ENCODE measurements at places on chromosomes 7 and 10.

- no peak for DNase-seq
Observed at GRCh38 chr7:37442268-37442667, 6.4 kb downstream of the ELMO1 start.

- no peak for DNase-seq
Observed at GRCh38 chr7:79723833-79724618, 270.6 kb upstream of the MAGI2 start.

DNA sequence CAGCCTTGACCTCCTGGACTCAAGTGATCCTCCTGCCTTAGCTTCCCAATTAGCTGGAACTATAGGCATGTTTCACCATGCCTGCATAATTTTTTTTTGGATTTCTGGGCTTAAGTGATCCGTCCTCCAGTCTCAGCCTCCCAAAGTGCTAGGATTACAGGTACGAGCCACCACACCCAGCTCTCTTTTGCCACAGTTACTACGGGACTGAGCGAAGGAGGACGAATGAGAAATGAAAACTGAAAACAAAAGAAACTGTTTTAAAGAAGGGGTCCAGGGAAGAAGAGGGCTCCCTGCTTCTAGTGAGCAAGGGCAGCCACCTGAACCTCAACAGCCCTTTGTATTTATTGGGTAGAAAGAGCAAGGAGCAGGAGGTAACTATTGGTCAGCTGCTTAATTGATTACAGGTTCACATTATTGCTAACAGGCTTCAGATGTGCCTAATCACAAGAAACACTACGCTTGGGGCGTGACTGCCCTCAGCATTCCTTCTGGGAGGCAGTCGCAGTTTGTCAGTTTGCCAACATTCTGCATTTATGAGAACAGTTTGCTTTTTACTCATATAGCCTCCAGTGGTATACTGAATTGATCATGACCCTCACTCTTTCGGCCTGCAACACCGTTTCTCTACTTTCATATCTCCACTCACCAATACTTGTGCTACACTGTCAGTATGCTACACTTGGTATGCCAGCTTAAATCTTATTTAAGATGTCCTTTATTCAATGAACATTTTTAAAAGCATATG, 676.8 kb downstream of the DNAJB9 start:
- no peak for DNase-seq

DNA sequence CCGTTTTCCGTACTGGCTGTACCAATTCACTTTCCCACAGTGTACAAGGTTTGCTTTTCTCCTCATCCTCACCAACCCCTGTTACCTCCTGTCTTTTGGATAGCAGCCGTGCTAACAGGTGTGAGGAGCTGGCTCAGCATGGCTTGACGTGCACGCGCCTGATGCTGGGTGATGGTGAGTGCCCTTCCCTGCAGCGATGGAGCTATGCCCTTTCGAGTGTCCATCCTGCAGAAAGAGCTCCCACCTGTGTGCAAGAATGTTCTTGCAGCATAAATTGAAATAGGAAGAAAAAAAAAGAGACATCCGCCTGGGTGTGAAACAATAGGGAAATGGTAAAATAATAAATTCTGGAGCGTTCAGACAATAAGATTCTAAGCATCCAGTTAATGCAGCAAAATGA, 9.5 kb upstream of the UBE3C start:
- no peak for DNase-seq

- no peak for DNase-seq
Observed at GRCh38 chr10:80900661-80901060, 363.0 kb downstream of the SH2D4B start.

GRCh38 chr10:34786464-34786863, 28.6 kb downstream of the PARD3 start:
- no peak for DNase-seq

GRCh38 chr7:111264981-111265380, 174.1 kb downstream of the LRRN3 start:
- DNase-seq, result no peak

GRCh38 chr7:47441796-47442604, 139.9 kb downstream of the TNS3 start:
- no peak for DNase-seq

DNA sequence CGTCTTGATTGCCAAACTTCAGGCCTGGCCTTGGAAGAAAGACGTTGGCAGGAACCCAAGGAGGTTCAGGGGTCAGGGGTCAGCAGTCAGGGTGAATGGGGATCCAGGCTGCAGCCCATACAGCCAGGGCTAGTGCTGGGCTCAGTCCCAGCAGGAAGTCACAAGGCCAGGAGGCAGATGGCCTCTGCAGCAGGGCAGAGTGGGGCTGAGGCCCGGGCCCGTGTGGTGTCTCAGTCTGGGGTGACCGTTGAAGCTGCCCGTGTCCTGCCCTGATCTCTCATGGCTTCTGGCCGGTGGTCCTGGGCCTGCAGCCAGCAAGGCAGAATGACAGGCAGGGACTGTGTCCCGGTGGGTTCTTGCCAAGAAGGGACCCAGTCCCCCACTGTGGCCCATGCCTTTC, 26.6 kb upstream of the PURB start:
- DNase-seq, result no peak

DNA sequence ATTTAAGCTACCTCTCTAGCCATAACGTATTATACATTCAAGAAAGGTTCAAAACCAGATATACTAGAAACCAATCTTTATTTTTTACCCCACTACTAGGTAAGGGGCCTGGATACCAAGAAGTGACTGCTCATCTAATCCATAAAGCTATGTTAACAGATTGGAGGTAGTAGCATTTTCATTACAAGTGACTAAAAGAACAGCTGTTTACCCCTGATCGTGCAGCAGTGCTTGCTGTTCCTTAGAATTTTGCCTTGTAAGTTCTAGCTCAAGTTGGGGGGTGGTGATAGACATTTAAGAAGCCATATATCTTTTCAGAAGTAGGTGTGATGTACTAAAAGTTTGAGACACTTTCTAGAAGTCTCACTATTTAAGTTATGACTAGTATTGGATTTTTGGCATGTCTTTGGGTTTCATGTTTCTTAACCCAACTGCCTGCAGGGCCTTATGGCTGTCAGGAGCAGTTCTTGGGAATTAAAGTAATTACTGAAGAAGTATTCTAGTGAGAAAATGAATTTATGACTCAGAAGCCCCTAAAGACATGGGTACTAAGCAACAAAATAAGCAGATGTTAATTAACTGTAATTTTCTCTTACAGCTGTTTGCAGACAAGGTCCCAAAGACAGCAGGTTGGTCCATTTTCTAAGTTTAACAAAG, 2.3 kb downstream of the PPIA start:
- DNase-seq, result no peak

DNA sequence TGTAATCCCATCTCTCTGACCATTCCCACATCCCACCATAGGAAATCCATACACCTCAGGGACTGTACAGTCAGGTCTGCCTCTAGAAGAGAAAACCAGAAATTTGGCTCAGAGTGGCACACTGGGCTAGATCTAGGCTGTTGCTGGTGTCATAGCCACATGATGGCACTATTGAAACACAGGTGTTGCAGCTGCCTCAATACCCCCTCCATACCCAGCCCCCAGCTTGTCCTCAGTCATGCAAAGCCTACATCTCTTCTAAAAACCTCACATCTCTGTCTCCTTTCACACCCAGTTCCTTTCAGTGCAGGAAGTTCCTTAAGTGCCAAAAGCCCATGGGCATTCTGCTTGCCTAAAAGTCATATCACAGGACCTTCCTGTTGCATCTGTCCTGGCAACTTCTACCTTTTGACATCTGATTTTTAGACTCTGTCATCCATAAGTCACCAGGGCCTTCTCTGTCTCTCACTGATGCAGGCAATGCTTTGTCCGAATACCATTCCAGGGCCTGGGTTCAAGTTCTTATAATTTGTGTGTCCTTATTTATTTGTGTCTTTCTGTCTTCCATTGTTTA, 27.0 kb upstream of the HIBADH start:
- no peak for DNase-seq

DNA sequence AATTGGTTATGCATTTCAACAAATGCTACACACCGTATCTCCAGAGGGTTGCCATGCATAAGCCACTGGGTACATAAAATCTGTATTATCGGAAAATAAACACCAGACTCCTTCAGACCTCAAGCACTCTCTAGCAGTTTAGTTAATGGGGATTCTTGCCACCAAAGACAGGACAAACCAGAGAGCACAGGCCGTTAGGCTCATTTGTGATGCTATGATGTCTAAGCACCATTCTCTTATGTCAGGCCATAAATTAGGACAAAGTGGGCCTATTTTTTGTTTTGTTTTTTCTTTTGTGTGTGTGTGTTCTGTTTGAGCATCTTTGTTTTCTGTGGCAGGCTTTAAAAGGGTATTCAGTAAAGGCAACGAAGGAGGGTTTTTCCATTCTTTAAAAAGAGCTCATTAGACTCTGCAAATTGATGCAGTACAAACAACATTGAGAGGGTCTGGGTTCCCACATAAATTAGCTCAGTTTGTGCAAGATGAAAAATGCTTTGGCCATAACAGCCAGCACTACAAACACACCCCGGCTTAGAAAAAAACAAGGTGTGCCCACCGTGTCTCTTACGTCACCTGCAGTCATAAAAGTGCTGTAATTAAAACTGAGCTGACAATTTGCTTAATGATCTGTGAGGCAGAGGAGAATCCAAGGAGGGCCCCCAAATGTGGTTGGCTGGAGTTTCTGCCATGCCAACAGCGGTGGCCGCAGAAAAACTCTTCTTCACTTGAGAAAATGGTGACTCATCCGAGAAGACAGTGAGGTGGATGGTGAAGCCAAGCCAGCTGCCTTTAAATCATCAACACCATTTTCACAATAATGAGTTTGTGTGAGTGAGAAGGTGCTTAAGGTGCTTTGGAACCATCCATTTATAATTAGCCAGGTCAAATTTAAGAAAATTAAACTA, 297.9 kb downstream of the GATA3 start:
- DNase-seq, result no peak

DNA sequence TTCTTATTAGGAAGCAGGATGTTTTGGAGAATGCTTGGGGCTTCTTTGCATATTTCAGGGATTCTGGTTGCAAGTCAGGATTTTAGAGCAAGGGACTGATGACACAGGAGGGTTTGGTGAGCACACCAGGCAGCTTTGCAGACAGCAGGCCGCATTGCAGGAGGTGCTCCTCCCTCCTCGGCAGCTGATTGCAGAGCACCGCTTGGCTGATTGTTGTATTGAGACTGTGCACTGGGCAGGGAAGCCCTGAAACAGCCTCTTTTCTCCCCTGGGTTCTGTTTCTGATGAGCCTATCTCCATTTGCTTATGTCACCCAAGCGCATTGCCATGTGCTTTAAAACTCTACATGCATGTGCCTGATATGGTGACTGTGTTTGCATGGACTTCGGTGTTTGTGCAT, 769.6 kb downstream of the GRID1 start:
- no peak for DNase-seq

- DNase-seq, result no peak
Observed at GRCh38 chr10:124700293-124701037, 43.7 kb downstream of the FAM53B start.

GRCh38 chr10:48523820-48524758, 80.8 kb downstream of the ARHGAP22 start:
- DNase-seq, result no peak

GRCh38 chr7:155761162-155761561, 51.1 kb downstream of the SHH start:
- DNase-seq, result no peak

DNA sequence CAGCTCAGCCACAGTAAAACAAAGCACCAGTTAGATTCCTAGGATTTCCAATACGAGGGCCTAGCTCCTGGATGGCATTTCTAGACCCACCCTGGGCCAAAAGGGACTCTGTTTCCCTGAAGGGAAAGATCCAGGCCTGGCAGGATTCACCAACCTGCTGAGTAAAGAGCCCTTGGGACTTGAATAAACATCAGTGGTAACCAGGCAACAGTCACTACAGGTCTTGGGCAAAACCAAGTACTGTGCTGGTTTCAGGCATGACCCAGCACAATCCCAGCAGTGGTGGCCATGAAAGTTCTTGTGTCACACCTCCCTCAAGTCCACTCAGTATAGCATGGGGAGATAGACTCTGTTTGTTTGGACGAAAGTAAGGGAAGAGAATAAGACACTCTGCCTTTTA, 31.0 kb upstream of the STARD3NL start:
- DNase-seq, result no peak

DNA sequence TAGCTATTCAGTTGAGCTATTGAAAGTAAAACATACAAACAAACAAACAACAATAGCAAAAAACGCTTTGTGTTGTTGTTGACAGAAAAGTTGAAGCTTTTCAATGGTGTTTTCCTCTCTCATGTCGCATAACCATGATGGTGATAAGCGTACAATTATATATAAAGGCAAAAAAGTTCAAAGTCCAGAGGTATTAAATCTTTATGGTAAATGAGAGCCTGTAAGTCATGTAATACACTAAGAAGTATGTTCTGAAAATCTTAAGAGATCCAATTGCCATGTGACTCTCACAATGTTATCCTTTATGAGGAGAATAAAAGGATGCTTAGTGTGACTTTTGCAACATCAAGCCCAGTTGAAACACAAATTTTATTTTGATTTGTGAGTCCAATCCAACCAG, 93.9 kb downstream of the PPP1R9A start:
- no peak for DNase-seq

DNA sequence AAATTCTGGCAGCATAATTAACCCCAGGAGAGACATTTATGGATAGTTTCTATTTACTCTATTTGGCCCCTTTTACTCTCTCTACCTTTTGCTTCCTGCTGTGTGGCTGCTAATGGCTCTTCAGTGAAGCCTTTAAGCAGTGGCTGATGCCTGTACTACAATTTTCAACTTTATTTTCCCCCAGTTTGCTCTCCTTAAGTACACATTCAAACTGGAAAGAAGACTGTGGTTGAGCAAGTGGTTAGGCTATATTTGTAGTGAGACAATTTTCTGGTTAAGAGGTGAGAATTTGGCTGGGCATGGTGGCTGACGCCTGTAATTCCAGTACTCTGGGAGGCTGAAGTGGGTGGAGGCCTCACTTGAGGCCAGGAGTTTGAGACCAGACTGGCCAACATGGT, 8.5 kb upstream of the RSBN1L start:
- DNase-seq, result no peak

- DNase-seq, result no peak
Observed at GRCh38 chr10:92640107-92640506, 47.2 kb downstream of the KIF11 start.

- DNase-seq, result no peak
Observed at GRCh38 chr10:13956826-13957225, 370.1 kb downstream of the PRPF18 start.

DNA sequence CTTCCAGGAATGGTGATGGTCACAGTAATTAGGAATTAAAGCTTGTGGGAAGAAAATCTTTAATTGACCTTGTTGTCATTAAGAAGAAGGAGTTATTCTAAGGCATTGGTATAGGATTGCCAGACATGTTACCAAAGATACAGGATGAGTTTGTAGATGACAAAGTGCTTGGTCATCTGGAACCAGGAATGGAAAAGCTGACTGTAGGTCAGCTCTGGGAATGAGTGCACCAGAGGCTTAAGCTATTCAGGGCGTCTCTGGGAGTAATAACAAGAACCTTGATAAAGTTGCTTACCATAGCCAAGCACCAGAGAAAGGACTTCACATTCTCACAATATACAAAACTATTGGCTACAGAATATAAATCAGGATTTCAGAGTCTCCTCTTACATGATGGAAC, 89.0 kb downstream of the PHTF2 start:
- DNase-seq, result no peak

GRCh38 chr10:98289802-98290209, 21.8 kb upstream of the LOXL4 start:
- no peak for DNase-seq
